ENCODE measurements at places on chromosomes 12 and 14.

DNA sequence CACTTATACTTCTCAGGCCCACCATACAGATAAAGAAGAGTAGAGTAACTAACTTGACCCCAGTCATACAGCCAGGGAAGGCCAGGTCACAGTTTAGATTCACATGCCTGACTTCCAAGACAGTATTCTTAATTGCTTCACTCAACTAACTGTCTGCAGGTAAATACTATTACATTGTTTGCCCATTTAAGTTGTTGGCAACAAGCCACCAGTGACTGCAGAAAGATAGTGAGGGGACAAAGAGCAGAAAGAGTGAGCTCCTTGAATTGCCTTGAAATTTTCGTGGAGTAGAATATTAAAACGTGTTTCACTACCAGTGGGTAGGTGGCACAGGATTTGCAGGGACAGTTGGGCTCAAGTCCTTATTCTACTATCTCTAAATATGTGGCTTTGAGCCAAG is 146.3 kb upstream of the RMST start:
- no peak for DNase-seq

DNA sequence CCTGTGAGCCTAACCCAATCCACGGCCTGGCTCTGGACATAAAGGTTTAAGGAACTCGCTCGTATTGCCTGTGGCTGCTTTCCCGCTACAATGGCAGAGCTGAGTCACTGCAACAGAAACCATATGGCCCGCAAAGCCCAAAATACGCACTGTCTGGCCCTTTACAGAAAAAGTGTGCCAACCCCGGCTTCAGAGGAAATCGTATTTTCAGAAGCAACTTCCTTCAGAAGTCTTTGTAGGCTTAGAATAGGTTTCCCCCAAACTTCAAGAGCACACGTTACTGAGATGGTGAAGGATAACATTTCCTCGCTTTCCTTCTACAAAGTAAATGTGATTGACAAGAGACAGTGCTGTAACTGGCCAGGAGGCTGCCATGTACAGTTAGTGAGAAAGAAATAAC is 34.8 kb upstream of the TESC start:
- DNase-seq, result no peak

- DNase-seq, result no peak
Observed at GRCh38 chr14:50920482-50921230, 23.6 kb downstream of the PYGL start.

DNA sequence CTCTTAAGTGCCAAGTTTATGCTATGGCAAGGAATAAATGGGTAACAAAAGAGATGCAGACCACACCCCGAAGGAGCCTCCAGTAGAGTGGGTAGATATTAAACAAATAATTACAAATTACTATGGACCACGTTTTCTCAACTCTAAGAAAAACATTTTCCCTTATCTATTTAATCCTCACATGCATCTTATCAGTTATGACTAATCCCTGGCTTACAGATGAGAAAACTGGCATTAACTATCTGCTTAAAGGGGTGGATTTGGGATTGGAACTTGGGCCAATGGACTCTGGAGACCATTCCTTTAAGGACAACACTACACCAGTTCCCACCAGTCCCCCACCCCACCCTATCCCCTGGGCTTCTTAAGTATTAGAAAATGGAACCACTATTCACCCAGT is 26.3 kb downstream of the PPM1H start:
- DNase-seq, result no peak

DNA sequence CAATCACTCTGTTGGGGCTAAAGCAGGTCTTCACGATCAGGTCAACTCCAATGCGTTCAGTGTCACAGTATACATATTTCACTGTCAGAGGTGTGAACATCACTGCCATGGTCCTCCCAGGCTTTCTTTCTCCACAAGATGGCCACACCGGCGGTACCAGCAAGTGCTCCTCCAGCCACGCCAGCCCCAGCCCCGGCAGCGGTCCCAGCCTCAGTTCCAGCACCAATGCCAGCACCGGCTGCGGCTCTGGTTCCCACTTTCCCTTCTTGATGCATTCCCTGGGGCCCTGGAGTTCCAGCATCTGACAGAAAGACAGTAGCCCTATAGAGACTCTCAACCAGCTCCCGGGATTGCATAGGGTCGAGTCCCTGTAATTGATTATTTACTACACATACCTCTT is 10.9 kb upstream of the KCNA5 start:
- DNase-seq, result no peak

DNA sequence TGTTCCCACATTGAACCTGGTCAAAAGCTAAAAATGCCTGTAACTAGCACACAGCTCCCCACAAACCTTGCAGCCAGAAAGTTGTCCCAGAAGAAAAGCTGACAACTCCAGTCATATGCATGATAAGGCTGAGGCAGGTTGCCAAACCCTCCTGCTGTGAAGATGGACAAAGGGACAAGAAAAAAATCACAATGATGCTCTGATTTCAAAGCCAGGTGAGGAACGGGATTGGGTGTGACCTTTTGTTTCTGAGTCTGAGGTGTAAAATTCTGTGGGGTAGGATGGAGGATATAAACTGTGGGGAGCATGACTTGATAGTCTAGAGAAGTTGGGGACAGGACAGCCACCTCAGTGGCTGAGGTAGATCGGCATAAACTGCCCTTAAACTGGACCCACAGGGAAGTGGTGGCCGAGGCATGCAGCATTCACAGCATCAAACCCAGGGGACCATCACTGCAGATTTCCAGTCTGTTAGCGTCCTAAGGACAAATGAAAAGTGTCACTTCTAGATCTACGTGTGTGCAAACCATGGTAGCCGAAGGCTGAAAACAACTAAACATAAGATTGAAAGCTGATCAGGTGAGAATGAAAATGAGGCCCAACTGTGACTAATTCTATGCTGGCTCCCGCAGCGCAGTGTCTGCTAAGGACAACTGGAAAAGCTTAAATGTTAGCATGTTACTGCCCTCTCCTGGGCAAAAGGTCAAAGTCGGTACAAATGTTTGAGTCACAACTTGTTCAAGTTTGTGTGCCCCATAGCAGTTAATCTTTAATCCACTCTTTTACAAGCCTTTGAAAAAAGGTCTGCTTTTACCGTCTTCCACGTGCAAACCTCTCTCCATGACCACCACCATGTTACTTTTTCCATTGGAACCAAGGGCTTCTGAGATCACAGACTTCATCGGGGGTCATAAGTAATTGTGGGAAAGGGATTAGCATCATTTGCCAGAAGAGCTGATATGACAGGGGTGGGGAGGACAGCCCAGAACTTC is 39.8 kb downstream of the GRIN2B start:
- peak; percentile 73 for DNase-seq

Measured in Calu3 (cell line).